ENCODE measurements at places on chromosomes 16 and 17.
A peak's percentile ranks its signal among the peaks of the same experiment; 100 is the strongest.

- DNase-seq: no peak
Observed at GRCh38 chr16:70808371-70808770, 7.4 kb upstream of the VAC14 start.

GRCh38 chr16:85969159-85969558 lies 70.2 kb downstream of the IRF8 start:
- no peak for DNase-seq

GRCh38 chr17:65270499-65271253 lies 133.5 kb downstream of the RGS9 start:
- DNase-seq: no peak

GRCh38 chr17:81509972-81510784 lies 2.4 kb downstream of the ACTG1 start:
- DNase-seq: no peak

- no peak for DNase-seq
Observed at GRCh38 chr17:290121-290521, 62.5 kb downstream of the RPH3AL start.

DNA sequence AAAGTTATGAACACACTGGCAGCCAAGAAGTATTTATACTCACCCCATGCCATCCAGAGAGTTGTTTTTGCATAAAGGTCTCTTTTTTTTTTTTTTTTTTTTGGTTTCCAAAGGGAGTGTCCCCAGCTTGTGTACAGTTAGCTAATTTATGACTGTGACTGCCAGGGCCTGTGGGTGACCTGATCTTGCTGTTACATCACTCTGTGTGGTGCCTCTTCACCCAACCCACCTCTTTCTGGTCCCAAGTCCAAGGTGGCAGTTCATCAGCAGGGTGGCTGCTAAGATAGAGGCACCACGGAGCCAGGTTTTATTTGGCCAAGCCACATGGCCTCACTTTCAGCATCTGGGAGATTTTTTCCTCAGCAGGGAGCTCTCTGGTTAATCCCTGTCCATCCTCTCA lies at the start of gene NOS2:
Gene NOS2, minus strand, starts transcription at position 8 of the 400 bp plus-strand sequence. CDS start 1,720 bp downstream, outside the sequence.
- no peak for DNase-seq

GRCh38 chr17:36523113-36523512 lies 11.6 kb downstream of the MYO19 start:
- no peak for DNase-seq

DNA sequence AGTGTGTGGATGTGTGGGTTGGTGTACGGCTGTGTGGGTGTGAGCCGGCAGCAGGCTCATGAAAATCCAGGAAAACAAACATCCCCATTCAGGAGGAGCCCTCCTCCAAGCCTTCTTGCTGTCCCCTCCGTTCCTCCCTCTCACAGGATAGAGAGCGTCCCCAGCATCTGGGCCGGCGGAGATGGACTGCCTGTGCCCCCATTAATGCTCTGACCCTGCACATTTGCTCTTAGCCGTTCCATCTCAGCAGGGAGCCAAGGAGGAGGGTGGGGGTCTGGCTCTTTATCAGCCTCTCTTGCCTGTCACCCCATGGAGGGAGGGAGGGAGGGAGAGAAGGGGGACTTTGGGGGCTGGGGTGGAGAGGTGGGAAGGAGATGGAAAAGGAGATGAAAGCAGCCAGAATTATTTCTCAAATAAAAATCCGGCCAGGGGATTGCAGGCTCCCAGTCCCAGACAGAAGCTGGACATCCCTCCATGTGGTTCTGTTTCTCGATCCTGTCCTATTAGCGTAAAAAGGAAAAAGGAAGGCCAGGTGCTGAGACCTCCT lies 240.0 kb upstream of the ZFHX3 start:
- DNase-seq: no peak

DNA sequence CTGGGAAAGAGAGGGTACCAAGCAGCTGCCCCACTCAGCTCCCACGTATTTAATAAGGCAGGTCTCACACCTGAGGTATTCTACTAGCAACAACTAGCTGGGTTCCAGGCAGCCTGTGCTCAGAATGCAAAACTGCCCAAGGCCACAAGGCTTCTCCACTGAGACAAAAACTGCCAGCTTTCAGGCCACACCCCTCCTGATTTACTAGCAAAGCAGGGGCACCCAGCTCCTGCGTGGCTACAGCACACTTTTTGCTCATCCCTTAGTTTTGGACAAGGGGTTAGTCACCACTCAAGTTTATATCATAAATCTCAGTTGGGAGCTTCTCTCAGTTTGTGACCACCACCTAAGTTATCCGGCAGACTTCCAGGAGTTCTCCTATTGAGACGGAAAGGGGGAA lies 494.6 kb downstream of the CDH11 start:
- DNase-seq: no peak

GRCh38 chr17:8855477-8856204 lies 11.8 kb downstream of the PIK3R6 start:
- DNase-seq: no peak

GRCh38 chr17:41383690-41384089 lies 1.6 kb upstream of the KRT34 start:
- no peak for DNase-seq

GRCh38 chr17:45703806-45704205 lies 80.3 kb upstream of the CRHR1 start:
- no peak for DNase-seq

GRCh38 chr16:73054125-73054484 lies 6.2 kb upstream of the ZFHX3 start:
- DNase-seq: no peak

GRCh38 chr17:34578656-34579016 lies 746 bp upstream of the TMEM132E start:
- DNase-seq: no peak

- DNase-seq: no peak
Observed at GRCh38 chr16:81779536-81780320, 637 bp downstream of the PLCG2 start.

DNA sequence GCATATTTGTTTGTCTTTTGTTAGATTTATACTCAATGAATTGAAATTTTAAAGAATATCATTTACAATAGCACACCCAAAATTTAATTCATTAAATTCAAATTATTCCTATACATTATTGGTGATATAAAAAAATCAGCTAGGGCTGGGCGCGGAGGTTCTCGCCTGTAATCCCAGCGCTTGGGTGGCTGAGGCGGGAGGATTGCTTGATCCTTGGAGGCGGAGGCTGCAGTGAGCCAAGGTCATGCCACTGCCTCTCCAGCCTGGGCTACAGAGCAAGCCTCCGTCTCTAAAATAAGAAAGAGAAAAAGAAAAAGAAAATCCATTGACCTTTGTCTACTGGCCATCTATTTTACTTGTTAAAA lies 4.5 kb upstream of the PRDM7 start:
- DNase-seq: no peak

DNA sequence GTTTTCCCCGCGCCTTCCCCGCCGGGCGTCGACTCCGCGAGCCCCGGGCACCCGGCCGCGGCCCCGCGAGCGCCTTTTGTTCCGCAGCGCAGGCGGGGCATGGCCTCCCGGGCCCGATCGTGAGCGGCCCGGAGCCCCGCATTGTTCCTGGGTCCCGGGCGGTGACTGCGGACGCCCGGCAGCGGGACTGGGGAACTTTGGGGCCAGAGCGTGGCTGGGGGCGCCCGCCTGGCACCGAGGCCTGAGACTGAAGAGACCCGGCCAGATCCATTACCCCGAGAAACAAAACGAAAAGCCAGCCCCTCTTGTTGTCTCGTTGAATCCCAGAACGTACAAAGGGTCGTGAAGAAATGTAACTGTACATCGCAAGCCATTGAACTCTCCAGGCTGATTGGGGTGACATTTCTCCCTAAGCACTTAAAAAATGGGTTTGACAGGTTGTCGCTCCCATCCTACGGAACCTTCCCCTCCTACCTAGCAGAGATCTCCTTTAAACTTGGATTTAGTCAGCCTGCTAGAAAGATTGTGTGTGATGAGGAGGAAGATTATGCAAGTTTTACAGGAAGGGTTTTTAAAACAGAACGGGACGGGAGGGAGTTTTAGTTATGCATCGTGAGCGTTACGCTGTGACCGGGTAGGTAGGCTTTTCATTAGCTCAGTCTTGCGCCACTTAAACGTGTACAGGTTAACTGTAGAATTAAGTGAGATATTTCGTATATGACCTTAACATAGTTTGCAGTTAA lies 825 bp downstream of the METTL9 start:
- no peak for DNase-seq

GRCh38 chr17:27878776-27879562 lies 14.2 kb downstream of the LYRM9 start:
- DNase-seq: no peak

DNA sequence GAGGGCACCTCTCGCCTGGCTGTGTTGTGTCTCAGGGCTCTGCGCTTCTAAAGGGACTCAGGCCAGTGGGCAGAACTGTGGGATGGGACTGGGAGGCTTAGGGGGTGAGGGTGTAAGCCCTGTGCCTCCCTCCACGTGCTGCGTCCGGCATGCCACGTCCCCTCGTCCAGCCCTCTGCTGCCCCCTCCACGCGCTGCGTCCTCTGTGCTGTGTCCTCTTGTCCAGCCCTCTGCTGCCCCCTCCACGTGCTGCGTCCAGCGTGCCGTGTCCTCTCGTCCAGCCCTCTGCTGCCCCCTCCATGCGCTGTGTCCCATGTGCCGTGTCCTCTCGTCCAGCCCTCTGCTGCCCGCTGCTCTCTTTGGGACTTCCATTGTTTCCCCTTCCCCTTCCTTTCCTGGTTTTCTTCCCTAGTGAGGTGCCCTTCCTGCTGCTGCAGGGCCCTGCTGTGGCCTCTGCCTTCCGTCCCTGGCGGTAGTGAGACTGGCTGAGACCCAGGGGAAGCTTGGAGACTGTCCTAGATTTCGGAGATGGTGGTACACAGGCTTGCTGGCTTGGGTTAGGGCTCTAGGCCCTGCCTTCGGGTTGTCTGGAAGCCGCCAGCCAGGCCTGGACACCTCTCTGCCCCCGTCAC lies 6.4 kb upstream of the ZNF750 start:
- DNase-seq: no peak

- DNase-seq: no peak
Observed at GRCh38 chr17:75454193-75454592, 2.2 kb upstream of the TMEM94 start.

DNA sequence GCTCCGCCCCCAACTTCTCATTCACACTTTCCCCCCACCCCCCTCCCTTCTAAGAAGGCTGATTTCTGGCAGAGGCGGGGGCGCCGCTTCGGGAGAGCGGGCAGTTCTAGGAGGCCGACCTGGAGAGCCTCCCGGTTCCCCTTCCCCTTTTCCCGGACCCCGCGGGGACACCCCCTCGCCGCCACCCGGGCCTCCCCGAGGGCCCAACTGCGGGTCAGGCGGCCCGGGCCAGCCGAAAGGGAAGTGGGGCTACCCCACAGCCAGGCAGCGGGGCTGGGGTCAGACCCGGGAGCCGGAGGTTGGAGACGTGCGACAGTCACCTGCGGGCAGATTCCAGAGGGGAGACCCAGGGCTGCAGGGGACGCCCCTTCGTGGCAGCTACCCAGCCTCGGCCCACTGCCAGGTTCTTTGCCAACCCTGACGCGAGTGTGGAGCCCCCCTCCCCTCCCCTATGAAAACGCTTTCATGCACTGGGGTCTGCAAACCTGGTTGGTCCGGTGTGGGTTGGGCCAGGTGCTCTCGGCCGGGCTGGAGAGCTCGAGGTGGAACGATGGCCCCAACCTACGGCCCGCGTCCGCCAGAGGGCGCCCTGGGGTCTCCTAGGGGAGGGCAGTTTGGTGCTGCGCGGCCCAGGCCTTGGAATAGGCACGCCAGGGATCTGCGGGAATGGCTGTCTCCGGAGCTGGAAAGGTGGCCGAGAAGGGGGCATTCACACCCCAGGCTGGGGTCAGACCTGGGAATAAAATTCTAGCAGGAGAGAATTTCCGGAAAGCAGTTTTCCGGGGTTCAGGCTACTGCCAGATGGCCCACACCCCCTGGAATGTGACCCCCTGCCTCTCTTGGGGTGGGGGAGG lies 721 bp upstream of the SOCS3 start:
- DNase-seq: peak; percentile 94

DNA sequence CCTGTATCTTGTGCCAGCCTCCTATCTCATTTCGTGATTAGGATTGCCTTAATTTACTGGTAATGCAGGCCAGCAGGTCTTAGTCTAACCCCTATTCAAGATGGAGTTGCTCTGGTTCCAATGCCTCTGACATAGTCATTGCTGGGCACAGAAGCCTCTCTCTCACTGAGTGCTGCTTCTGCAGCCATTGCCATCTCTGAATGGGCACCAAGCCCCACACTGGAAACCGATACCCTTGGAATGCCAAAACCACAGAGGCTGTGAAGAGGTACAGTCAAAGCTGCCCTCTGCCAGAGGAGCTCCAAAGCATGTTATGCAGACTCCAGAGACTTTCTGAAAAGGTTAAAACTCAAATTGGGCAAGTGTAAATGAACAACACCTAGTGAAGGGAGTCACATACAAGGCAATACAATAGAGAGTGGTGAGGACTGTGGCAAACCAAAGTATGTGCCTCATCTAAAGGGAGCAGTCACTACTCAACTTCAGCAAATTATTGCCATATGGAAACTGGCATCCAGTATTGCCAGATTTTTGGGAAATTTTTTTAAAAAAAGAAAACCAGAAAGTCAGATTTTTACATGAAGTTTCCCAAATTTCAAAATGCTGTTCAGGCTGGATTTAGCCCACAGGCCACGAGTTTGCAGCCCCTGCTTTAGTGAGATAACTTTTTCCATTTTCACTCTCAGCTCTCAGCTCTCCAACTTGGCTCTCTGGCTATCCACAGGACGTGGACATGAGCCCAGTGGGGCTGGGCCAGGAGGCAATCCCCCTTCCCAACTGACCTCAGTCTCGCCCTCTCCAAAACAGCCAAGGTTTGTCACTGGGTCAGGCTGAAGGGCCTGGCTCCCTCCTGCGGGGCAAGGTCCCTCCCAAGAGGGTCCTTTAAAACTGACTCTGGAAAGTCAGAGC lies 2.1 kb upstream of the MMP2 start:
- no peak for DNase-seq

- DNase-seq: no peak
Observed at GRCh38 chr17:67276075-67276474, 31.1 kb upstream of the HELZ start.

DNA sequence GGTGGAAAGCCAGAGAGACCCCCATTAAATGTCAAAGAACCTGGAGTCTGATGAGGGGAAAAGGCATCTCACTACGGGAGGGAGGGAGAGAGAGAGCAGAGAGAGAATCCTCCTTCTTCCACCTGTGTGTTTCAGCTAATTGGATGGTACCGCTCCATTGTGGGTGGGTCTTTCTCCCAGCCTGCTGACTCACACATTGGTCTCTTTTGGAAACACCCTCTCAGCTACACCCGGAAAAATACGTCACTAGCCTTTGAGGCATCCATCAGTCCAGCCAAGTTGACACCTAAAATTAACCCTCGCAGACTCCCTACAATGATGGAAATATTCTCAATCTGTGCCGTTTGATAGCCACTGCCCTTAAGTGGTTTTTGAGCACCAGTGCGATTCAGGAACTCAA lies 100.4 kb downstream of the ELAC2 start:
- DNase-seq: no peak

DNA sequence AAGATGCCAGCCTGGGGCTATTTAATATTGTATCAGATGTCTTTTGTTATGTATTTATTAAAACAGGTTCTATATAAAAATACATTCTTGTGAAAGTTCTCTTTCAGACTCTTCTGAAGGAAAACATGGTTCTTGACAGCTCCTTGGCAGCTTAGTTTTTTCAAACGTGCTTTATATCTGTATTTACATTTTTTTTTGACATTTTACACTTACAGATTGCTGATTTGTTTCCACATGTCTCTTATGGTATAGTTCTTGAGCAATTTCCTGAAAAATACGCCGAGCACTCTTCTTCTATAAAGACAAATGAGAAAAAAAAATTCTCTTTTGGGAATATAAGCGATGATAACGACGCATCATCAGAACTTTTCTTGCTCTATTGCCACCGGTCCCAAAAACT lies 9.5 kb downstream of the IGSF6 start:
- no peak for DNase-seq

- DNase-seq: no peak
Observed at GRCh38 chr16:4726616-4727015, 7.5 kb downstream of the ANKS3 start.

Measured in stimulated activated CD4-positive, alpha-beta T cell treated with anti-CD3 and anti-CD28 coated beads, Interleukin-15, amount 100 ng/mL, for 48 hours (primary cell).